ENCODE measurements at places on chromosomes 2 and 18.

DNA sequence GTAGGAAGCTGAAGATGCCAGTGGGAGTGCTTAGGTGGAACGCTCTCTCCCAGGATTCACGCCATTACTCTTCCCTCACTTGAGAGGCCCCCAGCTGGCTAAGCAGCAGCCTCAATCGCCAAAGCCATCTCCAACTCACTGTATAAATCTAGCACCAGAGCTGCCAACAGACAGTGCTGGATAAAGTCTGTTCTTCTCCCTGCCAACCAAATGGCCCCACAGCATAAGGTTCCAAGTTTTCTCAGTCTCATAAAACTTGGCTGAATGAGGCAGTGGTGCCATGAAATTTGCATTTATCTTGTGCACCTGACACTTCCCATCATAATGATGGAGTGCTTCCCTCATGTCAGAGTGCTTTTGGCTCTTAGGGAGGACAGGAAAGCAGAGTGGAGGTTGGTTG lies 428.2 kb upstream of the ETAA1 start:
- DNase-seq = no peak

DNA sequence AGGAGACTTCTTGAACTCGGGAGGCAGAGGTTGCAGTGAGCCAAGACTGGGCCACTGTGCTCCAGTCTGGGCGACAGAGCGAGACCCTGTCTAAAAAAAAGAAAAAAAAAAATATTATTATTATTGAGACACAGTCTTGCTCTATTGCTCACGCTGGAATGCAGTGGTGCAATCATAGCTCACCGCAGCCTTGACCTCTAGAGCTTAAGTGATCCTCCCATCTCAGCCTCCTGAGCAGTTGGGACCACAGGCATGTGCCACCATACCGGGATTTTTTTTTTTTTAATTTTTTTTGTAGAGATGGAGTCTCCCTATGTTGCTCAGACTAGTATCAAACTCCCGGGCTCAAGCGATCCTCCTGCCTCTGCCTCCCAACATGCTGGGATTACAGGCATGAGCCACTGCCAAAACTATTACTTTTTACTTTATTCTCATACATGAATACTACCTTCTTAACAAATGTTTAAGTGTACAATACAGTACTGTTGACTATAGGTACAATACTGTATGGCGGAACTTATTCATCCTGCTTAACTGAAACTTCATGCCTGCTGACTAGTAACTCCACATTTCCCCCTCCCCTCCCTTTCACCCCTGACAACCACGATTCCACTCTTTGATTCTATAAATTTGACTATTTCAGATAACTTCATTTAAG lies 15.5 kb downstream of the FBXO11 start:
- DNase-seq = peak; percentile 92

DNA sequence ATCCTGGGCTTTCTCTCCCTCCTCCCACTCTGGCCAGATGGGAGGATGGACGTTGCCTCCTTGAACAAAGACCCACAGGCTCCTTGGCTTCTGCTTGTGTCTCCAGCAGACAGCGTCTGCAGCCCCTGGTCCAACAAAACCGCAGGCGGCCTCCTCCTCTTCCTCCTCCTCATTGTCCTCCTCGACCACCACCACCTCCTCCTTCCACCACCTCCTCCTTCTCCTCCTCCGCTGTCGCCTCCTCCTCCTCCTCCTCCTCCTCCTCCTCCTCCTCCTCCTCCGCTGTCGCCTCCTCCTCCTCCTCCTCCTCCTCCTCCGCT lies 45.7 kb upstream of the ALPP start:
- DNase-seq = no peak

DNA sequence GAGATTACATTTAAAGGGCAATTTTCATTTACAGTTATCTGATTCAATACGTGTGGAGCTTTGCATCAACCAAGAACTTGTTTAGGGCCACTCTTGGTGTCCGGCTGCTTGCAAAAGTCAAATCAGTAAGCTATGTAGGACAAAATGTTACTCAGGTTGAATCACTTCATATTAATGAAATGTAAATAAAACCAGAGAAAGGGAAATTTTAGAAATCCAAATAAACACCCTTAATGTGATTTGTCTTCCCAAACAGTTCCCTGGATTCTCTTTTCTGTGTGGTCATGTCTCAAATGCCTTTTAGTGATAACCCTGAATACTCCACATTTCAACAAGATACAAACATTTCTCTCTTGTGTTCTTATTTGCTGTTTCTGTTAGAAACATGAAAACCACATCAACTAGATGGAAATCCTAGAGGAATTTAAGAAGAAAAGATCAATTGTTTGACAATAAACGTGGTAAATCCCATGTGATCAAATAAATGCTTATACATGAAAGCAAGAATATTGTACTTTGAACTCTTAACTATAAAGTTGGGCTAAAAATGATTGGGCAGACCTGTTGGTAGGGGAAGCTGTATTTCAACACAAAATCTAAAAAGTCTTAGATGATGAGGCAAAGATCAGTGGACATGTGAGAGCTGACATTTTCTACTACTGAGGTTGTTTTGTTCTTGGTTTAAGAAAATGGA lies 101.3 kb downstream of the CDC42EP3 start:
- peak; percentile 85 for DNase-seq

GRCh38 chr2:121355488-121355887 lies 70.5 kb upstream of the TFCP2L1 start:
- DNase-seq = no peak

DNA sequence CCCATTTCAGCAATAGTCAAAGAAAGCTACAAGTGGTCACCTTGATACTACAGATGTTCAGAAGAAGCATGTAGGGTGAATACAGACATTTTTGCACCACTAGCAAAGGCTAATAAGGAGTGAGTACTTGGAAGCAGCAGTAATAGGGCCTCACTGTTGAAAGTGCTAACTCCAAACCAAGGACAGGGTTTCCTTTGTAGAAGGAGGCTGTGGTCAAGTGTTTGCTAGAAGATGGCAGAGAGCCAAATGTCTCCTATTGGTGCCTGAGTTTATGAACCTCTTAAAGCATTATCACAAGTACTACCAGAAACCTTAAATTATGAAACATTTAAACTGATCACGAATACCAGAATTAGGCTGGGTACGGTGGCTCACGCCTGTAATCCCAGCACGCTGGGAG lies 308.1 kb downstream of the ZEB2 start:
- DNase-seq = peak; percentile 6

- DNase-seq = no peak
These were observed 29.0 kb downstream of the GRHL1 start for GRCh38 chr2:9980520-9980919.

GRCh38 chr2:233307565-233307964 lies at the start of gene SAG:
SAG (plus strand) TSS chr2:233307816; CDS start chr2:233309190, 1,374 bp downstream.
- DNase-seq = no peak

DNA sequence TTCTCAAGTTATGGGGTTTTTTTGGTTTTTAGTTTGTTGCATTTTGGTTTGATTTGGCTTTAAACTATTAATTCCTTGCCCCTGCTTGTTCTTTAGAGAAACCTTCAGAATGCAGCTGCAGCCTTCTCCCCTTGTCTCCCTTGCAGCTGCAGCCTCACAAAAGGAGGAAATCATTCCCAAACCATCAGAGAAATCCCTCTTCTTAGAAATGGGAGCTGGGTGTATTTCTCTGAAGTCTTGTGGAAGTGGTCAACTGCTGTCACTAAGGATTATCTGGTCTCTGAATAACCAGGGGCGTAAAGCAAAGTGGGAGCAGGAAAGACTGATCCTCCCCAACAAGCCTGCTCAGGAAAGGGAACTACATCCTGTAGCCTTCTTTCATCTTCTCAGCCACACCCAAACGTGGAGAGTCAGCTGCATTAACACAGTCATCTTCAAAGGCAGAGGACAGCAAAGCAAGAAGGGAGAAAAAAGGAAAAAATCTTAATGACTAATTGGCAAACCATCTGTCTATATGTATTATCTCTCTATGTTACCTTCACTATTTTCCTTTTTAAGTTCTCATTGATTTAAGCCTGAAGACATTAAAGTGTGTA lies 1834.1 kb upstream of the PIK3C3 start:
- no peak for DNase-seq
